Mesothelial cell of epicardium (in vitro differentiated cells): ENCODE measurements at places on chromosomes 5 and 9. TPM values are rescaled to one million over a fixed set of nuclear protein-coding genes. Genes with fewer than 3 reads are reported as not detected.
A peak's percentile ranks its signal among the peaks of the same experiment; 100 is the strongest.

- no peak overlapping the region for H3K4me3 ChIP-seq
- H3K4me1 ChIP-seq: peaks cover 2% of the 10 kb centered on the region
Observed at GRCh38 chr9:100322954-100323536, 29.7 kb downstream of the TEX10 start.

DNA sequence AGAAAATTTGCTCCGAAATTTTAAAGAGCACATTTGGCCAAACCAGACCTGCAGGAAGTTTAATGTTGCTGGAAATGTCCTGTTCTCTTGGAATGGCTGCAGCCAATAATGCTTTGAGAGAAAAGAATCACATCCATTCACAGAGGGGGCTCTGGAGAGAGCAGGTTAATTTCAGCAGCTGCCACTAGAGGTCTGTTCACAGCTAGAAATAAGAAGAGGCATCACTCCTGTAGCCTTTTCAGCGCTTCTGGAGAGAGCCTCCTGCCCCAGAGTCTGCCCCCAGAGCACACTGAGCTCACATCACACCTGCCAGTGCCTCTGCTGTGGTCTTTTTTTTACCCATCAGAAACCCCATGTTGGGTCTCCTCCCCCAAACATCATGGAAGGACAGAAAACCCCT is 124.8 kb upstream of the RAD23B start:
- no peaks in the 10 kb centered on the region for H3K27me3 ChIP-seq
- H3K4me1 ChIP-seq: no peaks in the 10 kb centered on the region
- H3K36me3 ChIP-seq: no peaks in the 10 kb centered on the region

DNA sequence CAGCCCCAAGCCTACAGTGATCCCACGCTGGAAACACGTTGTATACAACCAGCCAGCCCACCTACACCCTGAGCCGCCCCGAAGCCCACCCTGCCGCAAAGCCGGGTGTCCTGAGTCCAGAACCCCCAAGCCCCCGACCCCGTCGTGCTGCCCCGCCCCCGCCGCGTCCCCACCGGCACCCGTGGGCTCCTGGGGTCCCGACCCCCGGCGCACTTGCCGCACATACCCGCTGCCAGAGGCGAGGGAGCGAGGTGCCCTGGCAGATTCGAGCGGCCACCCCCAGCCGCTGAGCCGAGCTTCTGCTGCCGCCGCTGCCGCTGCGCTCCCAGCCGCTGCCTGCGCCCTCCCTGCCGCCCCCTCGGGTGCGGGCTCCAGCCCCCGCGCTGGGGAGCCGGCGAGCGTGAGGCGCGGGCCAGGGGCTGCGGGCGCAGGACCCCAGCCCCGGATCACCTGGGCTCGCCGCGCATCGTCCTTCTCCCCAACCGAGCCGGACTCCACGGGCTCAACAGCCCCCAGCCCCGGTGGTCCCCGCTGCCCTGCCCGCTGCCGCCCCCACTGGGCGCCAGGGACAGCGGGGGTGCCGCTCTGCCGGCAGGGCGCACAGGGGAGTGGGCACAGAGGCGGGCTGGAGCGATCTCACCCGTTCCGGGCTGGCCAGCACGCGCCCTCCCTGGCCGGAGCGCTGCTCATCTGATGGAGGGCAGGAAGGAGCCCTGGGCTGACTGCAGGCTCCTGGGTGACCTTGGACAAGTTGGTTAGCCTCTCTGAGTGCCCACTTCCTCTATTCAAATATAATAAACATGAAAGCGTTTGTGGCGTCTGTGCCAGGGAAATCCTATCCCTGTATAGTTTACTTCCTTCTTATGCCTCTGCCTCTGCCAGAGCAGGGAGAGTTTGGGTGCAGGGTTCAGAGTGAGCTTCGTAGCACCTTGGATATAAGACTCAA is at the start of gene HTR4:
HTR4 (minus strand) TSS at position 692 of the 946 bp plus-strand sequence. CDS start 17,513 bp downstream, outside the sequence.
- H3K4me3 ChIP-seq: peak within 1 kb of the TSS; percentile 55
- H3K27me3 ChIP-seq: peaks cover 80% of the 10 kb centered on the region
- no peak within 1 kb of the TSS for H3K27ac ChIP-seq
- H3K4me1 ChIP-seq: peaks cover 3% of the 10 kb centered on the region
- DNase-seq: no peak
- H3K36me3 ChIP-seq: no peaks in the 10 kb centered on the region

Gene DMGDH
- 1.2 to 2.1 TPM (median 1.8 TPM) in 3 replicates for total RNA-seq

Gene ADGRD2
- total RNA-seq: 0.62 to 0.78 TPM (median 0.63 TPM) in 3 replicates

DNA sequence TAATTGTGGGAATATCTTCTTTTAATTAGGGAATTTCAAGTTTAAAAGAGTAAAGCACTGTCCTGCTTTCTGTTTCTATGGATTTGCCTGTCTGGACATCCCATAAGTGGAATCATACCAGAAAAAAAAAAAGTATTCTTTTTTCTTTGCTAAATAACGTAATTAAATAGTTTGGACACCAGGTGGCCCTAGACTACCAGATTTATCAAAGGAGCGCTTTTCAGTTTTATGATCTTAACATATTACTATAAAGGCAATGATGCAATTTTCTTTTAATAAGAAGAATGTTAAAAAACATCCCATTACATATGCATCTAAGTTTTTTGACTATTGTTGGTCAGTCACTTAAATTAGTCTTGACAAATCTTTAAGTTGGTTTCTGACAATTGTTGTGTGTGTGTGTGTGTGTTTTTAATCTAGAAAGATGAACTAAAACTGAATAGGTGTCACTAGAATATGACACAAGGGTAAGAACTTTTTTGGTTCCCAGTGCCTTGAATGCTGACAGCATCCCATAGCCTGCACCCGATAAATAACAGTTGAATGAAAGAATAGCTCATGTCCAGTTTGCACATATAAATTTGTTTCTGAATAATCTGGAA is 49.5 kb downstream of the C5orf22 start:
- no peak overlapping the region for H3K27ac ChIP-seq
- DNase-seq: no peak
- no peaks in the 10 kb centered on the region for H3K4me1 ChIP-seq
- H3K27me3 ChIP-seq: peaks cover 2% of the 10 kb centered on the region

DNA sequence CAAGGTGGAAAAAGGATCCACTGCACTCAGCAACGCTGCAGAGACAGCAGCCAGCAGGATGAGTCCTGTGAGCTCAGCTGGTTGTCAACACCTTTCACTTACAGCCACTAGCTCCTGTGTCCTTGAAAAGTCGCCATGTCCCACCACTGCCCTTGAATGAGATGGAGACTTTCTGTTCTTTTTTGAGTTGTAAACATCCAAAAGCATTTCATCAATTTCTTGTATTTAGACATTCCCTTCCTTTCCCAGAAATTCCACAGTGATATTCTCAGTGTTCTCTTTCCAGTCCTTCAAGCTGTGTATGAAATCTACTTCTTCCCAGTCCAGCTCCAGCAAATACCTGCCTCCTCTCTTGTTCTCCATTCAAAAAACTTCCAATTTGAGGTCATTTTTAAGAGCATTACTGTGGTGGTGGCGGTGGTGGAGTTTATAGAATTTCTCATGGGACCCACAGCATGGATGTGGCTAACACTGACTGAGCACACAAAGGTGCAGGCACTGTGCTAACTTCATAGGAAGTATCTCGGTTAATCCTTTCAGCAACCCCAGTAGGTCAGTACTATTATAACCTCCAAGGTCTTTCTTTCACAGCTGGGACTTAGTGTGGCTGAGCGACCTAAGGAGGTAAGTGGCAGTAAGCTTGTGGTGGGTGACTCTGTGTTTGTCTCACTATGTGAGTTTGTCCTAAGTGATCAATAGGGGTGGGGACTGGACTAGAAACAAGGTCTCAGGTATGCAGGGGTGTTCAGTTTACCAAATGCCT is 15.0 kb upstream of the GPX3 start:
- no peak for DNase-seq
- peak overlapping the region; percentile 1 for H3K27ac ChIP-seq

DNA sequence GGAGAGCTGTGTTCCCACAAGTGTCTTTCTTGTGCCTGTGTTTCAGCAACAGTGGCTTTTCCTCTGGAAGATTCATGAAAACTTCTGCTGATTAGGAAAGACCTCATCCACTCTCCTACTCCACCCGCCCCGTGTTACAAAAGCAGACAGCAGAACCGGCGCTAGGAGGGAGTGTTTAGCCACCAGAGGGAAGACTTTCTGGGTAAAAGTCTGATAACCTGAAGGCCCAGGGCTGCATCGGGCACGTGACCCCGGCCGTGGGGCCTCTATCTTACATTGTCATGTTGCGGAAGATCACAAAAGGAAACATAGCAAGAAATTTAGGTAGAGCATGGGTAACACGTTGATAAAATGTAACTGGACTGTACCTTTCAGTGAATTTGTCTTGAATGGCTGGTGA is 32.0 kb upstream of the DMRT2 start:
- peaks cover 4% of the 10 kb centered on the region for H3K4me1 ChIP-seq
- no peaks in the 10 kb centered on the region for H3K36me3 ChIP-seq
- no peak overlapping the region for H3K4me3 ChIP-seq
- DNase-seq: no peak
- H3K27me3 ChIP-seq: peaks cover 52% of the 10 kb centered on the region
